ENCODE measurements at places on chromosomes 16 and 17.

- DNase-seq = no peak
Measured at GRCh38 chr17:18281788-18282187, 21.3 kb downstream of the MIEF2 start.

- DNase-seq = no peak
Measured at GRCh38 chr17:19371259-19372010, 6.9 kb upstream of the MAPK7 start.

DNA sequence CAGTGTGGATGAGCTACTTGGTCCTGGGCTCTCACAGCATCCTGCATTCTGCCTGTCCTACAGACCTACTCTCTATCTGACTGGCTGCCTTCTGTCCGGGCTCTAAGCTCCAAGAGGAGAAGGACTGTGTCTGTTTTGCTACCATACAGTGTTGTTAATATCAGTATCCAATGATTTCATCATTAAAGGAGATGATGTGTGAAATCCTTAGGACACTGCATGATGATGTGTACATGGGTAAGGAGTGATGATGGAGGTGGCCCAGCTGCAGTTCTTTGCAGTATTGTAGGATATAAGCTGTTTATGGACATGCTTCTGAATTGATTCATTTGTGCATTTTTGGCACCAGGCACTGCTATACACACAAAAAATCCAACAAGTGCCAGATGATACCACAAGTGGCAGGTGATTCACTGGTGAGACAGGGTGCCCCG is 536.9 kb upstream of the CDH11 start:
- no peak for DNase-seq

DNA sequence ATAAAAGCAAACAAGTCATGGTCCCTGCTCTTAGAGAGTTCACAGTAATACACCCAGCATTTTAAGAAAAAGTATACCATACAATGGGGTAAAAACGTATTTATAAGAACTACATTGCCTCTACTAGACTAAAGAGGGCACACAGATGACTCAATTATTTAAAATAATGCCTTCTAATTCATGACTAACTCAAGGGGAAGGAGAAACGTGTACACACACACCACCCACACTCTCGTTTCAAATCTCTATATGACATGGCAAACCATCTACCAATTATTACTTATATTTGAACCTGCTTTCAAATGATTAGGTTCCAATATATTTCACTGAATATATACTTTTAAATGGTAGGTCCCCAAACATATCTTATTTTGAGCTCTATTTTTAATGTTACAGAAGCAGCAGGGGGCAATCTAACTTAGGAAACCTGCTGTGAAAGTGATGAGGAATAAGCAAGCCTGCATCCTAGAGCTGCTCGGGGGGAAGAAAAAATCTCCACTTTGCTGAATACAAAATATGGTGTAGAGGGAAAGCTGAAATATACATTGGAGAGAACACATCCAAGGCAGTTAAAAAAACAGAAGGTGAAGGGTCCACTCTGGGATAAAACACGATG is 232.4 kb upstream of the PSMD7 start:
- no peak for DNase-seq

GRCh38 chr16:84868829-84869472 is 49.2 kb downstream of the CRISPLD2 start:
- no peak for DNase-seq

DNA sequence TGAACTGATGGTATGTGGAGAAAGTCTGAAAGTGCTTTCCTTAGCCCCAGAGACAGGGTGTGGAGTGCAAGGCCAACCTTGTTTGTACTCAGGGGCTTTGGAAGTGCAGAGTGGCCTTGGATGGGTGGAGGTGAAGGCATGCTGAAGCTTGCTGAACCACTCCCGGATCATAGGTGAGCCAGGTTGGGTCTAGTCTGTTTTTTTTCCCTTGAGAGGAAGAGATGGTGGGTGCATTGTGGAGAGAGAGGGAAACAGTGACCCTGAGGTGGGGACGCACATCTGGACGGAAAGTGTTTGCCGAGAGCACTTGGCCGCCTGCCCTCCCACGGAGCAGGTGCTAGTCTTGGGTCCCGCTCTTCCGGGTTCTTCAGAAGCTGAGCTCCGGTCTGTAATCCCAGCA is 12.5 kb downstream of the ABAT start:
- no peak for DNase-seq

- no peak for DNase-seq
Measured at GRCh38 chr16:27720731-27721530, 171.0 kb downstream of the KATNIP start.

DNA sequence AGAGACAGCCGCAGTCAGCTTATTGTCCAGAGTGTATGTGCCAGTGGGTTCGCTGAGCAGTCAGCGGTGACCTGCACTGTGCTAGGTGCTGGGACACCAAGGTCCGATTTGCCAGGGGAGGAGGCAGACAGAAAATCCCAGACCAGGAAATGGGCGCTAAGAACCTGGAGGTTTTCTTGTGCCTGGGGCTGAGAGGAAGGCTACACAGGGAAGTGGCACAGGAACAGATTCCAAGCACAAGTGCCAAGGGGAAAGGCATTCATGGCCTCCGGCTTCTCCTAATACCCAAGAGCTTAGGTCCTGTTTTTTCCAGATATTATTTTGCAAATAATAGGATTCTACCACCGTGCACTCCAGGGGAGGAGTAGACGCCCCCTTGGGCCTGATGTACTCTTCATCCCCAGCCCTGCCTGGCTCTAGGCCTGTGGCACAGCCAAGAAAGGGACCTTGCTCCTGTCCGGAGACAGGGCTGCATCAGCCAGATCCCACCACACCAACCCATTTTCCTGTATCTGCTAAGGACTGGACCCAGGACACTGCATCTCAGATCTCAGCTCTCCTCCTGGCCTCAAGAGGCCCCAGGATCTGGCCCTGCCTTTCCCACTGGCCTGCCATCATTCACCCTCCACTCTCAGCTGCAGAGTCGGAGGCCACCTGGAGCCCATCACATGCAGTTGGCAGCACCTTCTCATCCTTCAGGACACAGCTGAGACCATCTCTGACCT is 187.2 kb downstream of the NTN1 start:
- DNase-seq = no peak
